ENCODE measurements at places on chromosomes 2 and 18.

GRCh38 chr2:176152350-176153181 is 1.2 kb downstream of the HOXD4 start:
- no peak for DNase-seq

GRCh38 chr18:75418293-75419005 is 9.1 kb downstream of the SMIM21 start:
- no peak for DNase-seq

GRCh38 chr2:182666674-182667314 is 49.3 kb upstream of the DNAJC10 start:
- DNase-seq: no peak

DNA sequence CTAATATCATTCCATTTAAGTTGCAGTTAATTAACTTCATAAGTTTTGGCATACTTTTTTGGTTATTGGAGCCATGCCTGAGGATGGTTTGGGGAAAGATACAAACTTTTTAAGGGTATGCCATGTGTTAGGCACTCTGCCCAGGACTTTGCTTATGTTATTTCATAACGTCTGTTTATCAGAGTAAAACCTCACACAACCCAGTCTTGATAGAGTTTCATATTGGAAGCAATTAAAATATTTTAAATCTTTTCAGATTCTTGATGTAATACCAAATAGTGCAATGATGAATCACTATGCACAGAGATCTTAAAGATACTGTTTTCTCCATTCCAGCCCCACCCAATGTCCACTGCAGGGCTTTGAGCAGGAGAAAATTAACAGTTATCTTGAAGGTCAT is 529.1 kb upstream of the HNMT start:
- no peak for DNase-seq

DNA sequence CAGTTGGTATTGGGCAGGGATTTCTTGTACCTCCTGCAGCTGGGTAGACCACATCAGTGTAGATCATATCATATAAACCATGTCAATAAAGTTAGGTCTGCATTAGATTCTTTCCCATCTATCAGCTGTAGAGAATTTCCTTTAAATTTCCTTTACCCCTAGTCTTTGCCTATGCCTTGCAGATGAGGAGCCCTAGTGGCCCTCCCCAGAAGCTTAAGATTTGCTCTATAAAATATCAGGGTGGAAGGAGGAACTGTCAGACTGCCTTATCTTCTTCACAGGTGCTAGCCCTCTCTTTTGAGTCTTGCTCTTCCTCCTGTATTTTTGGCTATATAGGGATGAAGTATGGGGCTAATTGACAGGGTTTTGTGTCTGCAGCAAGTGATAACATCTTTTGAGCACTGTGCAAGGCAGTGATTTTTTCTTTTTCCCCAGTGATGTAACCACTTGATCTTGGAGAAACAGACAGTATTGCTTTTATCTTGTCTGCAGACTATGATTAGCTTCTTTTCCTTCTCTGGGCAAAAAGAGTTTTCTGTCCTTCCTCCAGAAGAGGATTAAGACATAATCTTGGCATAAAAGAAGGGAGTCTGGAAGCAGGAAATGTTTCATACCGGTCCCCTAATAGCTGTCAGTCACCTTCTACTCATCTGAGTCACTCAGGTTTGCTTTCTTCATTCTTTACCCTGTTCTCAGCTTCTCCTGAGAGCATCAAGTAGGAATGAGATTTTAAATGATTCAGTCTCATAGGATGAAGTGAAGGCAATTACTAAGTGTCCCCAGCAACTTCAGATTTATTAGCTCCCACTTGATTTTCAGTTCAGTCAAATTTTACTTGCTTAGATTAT is 286.4 kb downstream of the CDH19 start:
- no peak for DNase-seq

DNA sequence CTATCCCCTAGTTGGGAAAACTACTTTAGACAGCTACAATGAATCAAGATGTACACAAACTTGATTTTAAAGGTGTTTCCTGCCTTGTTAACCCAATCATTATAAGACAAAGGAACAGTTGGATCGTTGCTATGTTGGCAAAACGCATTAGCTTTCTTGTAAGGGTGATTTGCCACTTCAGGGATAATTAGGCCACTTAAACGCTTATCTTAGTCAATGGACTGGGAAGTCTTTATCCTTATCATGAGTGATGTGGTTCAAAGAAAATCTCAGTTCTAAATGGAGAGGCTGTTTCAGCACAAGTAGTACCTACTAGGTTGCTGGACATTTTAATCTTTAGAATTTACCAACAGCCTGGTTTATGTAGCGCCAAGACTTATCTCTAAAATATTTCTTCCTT is 406.1 kb upstream of the MEX3C start:
- DNase-seq: no peak

DNA sequence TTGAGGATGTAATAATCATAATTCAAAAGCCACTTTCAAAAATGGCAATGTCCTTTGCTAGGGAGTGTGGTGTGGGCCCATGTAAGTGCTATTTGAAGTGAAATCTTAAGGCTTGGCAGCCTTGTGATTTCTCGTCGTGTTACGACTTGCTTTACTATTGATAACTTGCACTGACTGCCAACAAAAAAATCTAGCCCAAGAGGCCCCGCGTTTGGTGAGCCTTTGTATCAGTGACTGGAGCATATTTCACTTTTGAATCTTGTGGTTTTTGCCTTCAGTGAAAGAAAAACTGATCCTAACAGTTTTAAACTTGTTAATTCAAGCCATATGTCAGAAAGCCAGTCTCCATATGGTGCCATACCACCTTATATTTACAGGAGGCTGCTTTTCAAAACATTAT is 248.0 kb downstream of the TMEM182 start:
- no peak for DNase-seq

DNA sequence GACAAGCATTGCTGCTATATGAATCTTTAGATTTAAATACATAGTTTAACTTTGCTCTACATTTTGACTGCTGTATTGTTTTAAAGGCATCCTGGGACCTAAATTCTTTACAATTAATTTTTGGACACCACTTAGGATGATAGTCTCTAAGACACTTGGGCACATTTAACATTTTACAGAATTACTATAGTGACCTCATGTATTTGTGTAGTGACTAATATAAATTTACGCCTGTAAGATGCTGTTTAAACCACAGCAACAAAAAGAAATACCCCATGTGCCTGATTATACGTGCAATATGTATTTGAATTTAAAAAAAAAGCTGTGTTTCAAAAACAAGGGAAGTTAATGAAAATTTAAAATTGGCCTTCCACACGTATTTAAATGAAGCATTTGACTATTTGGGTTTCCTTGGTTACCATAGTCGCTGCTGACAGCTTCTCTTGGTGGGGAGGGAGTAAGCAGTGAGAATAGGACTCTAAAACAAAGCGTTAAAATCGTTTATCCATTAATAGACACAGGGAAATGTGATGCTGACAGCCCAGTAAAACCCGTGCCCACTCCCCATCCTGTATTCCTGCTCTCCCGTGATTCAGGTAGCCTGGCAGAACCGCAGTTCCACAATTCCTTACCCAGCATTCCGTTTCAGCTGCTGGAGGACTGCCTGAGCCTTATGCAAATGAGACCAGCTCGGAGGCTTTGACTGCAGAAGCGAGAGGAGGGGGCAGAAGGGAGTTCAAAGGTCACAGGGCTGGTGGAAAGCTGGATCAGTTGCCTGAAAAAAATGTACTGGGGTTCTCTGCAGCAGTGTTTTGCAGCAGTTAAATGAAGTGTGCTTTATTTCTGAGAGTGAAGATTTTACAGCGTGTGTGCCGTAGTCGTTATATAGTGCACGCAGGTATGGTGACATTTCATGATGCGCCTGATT is 104.3 kb downstream of the CSRNP3 start:
- no peak for DNase-seq
